ENCODE measurements at places on chromosomes 16 and 17.

DNA sequence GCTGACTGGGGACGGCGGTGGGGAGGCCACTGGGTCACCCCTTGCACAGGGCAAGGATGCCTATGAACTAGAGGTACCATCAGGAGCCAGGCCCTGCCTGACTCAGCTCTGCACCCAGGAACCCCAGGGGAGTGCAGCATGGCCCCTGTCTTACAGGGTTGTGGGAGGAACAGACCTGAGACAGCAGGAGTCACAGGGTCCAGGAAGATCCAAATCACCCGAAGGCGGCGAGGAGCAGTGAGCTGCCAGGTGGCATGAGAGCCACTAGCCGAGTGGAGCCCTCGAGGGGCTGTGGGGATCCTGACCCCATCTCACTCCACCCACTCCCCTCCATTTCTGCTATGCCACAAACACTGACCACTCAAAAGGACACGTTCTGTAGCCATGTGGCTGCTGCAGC lies 30.8 kb downstream of the PLD6 start:
- DNase-seq, result no peak

GRCh38 chr16:31460582-31461002 lies 1.3 kb downstream of the ARMC5 start:
- DNase-seq, result peak; percentile 64

DNA sequence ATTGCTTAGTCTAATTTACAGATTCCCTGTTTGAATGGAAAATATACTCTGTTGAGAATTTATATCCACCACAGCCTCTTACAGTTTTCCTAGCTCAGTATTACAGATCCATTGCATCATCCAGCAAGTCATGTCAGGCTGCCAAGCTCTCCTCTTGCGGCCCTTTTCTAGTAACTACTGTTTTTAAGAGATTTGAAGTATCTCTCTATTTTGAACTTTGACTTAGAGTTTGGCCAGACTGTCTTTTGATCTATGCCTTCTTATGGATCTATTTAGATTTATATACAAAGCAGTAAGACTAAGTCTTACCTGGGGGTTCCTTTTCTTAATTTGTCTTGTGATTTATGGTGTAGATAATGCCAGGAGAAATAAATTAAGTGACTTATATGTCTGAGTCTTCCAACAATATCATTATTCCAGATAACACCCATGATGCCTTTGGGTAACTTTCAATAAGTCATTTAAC lies 53.1 kb upstream of the ABCC11 start:
- no peak for DNase-seq

GRCh38 chr16:56956756-56957155 lies 5.0 kb upstream of the CETP start:
- no peak for DNase-seq

GRCh38 chr16:23863511-23864422 lies 28.0 kb downstream of the PRKCB start:
- peak; percentile 75 for DNase-seq

- DNase-seq, result no peak
Measured at GRCh38 chr17:14616528-14616927, 315.6 kb downstream of the HS3ST3B1 start.

- DNase-seq, result no peak
Measured at GRCh38 chr17:41037853-41038350, 3.2 kb upstream of the KRTAP1-3 start.

DNA sequence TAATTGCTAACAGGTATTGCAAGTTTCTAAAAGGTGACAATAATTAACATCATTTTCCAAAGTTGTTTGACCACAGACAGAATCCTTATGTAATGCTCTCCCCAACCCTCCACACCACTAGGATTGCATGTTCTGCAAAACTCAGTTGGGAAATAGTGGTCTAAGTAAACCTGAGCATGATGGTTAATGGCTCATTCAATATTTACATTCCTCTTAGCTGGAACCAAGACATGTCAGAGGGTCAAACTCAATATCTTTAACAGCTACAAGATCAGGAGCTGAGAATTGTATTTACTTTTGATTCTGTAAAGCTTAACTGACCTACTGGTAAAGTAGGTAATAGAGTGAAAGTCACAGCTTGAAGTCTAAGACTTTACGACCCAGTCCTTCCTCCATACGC lies 10.2 kb downstream of the MFSD6L start:
- no peak for DNase-seq
